Stimulated activated CD8-positive, alpha-beta memory T cell treated with anti-CD3 and anti-CD28 coated beads, Interleukin-2, amount 100 ng/mL, for 48 hours (primary cell): ENCODE measurements at places on chromosomes 6 and 20.

DNA sequence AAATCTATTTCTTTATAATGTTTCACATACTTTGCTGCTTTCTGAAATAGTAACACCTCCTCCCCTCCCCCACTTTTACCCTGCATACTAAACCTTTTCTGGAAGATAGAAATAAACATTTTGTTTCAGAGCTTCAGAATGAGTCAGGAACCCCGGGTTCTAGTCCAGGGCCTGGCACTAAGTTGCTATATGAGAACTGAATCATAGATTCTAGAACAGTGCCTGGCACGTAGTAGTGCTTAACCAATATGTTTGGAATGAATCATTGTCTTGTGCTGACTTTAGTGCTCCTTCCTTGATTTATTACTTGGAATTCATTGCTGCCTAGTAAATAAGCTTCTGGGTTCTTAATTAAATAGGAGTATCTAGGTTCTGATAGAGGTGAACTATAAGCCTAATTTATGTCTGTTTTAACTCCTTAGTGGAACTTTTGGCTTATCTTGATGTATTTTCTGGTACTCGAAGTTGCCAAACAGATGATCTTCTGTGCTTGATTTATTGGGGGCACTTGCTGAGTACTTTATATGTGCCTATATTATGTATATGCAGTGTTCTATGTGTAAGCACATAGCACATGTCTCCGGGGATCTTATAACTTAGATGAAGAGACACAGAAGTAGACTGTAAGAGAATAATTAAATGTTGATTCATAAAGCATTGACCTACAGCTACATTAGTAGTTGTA, 18.6 kb downstream of the TAB2 start:
- peak; percentile 40 for DNase-seq

GRCh38 chr6:89433252-89434149, 549 bp downstream of the ANKRD6 start:
- DNase-seq = no peak

- DNase-seq = no peak
These were observed 143.8 kb upstream of the CDYL start for GRCh38 chr6:4632421-4632820.

DNA sequence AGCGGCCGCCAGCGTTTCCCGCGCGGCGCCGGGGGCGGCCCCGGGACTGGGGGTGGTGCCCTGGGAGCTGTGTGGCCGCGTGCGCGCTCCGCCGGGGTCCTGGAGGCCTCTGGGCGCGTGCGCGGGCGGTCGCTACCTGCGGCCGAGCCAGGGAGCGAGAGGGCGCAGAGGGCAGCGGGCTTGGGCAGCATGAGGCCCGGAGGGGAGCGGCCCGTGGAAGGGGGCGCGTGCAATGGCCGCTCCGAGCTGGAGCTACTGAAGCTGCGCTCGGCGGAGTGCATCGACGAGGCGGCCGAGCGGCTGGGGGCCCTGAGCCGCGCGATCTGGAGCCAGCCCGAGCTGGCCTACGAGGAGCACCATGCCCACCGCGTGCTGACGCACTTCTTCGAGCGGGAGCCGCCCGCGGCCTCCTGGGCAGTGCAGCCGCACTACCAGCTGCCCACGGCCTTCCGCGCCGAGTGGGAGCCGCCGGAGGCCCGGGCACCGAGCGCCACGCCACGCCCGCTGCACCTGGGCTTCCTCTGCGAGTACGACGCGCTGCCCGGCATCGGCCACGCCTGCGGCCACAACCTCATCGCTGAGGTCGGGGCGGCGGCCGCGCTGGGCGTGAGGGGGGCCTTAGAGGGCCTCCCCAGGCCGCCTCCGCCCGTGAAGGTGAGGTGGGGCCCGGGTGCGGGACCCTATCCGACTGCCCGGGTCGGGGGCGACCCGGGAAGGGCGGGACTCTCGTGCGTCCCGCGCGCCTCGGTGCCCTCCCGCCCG, at the start of gene PM20D2:
Gene PM20D2 (plus strand): TSS at position 100 of the 762 bp plus-strand sequence. CDS start 90 bp downstream, at position 190.
- DNase-seq = peak; percentile 68

DNA sequence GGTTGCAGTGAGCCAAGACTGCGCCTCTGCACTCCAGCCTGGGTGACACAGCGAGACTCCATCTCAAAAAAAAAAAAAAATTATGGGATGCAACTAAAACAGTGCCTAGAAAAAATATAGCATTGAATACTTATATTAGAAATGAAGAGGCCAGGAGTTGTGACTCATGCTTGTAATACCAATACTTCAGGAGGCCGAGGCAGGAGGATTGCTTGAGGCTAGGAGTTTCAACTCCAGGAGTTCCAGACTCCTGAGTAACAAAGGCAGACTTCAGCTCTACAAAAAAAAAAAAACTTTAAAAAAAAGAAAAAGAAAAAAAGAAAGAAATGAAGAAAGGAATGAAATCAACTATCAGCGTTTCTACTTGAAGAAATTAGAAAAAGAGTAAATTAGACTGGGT, 17.1 kb upstream of the GJA1 start:
- no peak for DNase-seq

DNA sequence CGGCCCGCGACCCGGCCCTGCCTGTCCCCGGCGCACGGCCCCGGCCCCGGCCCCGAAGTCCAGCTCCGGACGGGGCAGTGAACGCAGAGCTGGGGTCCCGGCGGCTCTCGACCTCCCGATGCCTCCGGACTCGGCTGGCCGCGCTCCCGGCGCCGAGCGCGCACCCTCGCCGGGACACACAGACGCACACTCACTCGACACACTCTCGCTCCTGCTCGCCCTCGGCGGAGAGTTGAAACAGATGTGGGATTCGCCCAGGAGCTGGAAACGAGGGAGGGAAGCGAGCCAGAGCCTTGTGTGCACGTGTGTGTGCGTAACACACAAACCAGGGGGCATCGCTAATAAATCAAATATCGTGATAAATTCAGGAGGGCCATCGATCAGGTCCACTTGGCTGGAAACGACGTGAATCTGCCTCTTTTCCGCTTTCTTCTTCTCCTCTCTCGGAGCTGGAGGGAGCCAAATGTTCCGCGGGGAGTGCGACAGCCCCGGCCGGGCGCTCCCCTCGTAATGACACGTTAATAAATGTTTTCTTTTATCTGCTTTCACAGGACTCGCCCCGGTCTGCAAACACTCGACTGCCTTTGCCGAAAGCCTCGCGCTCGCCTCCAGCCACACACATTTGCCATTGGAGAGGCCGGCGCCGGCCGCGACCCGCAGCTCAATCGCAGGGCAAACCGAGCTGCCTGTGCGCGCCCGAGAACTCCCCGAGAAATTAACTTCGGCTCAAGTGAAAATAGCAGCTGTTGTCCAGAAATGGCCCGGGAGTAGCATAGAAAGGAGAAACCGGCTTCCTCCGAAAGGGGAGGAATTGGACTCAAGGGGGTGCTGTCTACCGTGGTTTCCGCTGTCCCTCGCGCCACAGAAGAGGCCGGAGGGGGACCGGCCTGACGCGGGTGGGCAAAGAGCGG, 828 bp upstream of the SULF2 start:
- DNase-seq = no peak
